ENCODE measurements at places on chromosomes 12 and 14. TPM values are rescaled to one million over a fixed set of nuclear protein-coding genes. Genes with fewer than 3 reads are reported as not detected.

- DNase-seq: no peak
Measured at GRCh38 chr12:128025589-128026245, 241.3 kb upstream of the TMEM132C start.

Gene AMN
- total RNA-seq: 0.13 TPM

- DNase-seq: no peak
Measured at GRCh38 chr14:86640288-86640687, 1110.3 kb downstream of the FLRT2 start.

DNA sequence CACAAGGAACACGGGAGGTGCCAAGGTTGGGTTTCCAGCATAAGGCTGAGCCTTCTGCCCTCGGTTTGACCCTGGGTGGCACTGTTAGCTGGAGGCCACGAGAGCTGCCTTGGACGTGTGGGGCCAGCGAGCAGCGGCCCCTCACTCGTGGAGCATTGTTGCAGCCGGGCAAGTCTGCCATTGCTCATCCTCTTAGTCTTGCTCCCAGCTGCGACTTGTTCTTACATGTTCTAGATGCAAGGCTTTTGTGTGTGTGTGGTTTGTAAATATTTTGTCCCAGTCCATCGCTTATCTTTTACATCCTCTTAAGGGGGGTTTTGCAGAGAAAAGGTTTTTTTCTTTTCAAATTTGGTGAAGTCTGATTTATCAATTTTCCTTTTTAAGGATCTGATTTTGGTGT is 21.1 kb upstream of the C1S start:
- DNase-seq: no peak

DNA sequence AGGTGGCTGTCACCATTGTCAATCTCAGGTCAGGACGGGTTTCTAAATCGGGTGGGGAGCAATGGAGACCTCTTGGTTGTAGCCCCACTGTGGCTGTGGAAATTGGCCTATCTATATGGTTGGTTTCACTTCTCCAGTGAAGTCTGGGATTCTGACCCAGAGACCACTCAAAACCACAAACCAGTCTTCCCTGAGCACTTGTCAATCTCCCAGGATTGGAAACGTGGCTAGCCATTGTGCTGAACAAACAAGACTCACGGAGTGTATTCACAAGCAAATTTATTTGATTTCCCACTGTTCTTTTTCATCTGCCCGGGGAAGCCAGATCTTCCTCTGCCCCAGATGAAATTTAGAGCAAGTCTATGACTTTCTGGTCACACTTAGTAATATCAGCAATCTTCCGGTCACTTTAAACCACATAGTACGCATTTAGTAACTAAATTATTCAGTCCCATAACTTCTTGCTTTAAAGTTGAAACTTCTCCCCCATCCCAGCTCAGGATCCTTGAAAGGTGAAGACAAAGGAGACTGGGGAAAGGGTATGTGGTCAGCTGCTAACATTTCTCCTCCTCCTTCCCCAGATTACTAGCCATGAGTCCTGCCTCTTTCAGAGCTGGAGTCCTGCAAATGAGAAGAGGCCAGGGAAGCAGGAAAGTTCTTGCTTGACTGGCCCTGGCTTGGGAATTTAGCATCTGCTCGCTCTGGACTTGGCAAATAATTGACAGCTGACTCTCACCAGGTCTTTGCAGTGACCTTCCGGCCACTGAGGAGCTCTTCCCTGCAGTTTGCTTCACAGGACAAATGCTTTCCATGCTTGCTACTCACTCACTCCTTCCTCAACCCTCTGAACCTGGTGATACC is 123.2 kb upstream of the MAX start:
- DNase-seq: no peak

- no peak for DNase-seq
Measured at GRCh38 chr12:39442831-39443080, 164 bp downstream of the KIF21A start.

DNA sequence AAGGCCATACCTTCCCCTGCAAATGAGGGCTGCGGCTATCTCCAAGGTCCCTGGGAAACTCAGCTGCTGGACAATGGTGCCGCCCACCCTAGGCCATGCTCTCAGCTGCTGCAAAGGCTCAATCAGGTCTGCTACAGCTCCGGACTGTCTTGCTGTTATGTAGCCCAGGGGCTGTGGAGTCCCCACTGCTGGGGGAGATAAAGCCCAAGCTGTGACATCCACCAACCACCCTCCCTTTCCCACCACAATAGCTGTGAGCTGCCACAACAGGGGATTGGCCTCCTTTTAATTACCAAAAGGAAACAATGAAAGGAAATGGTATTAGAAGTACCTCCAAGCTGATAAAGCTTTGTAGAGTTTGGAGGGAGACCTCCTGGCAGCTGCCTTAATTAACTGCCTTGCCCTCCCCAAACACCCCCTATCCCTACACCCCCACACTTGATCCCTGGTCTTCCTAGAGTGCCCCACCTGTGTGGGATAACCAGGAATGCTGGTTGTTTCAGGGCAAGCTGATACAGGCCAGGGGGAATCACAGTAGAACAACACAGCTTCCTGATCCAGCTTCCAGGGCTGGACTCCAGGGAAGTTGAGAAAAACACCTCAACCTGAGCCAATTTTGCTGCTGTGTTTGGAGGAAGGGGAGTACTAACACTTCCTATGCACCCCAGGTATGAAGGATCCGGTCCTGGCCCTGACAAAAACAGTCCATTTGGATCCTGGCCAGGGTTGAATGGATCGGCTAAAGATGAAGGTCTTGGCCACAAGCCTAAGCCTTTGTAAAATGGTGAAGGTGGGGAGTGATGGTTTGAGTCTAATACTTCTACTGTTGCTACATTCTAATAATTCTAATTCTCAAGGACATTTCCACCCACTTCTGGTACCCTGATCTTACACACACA is at the start of gene VWF:
Gene VWF (minus strand): TSS at position 260 of the 899 bp plus-strand sequence. CDS start 1,474 bp downstream, outside the sequence.
- peak; percentile 87 for DNase-seq

Gene TDP1
- total RNA-seq: 14.9 TPM

Gene DIP2B
- total RNA-seq: 32.7 TPM

DNA sequence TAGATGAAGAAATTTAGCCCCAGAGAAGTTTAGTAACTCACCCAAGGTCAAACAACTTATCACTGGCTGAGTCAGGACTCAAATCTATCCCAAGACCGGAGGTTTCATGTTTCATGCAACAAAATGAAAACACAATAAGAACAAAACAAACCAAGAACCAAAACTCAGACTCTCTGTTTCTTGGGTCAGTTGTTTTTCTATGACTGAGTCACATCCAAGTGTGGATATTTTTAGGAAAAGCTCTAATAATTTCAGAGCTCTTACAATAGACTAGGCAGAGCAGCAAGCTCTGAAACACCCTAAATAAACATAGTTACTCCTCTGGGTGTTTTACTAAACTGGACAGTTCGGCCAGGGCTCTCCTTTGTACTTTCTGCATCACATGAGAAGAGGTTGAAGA is 87.6 kb upstream of the PRB2 start:
- DNase-seq: peak; percentile 84

Gene KRT74
- total RNA-seq: not detected

Gene RD3L
- not detected for total RNA-seq

Gene NXPH4
- total RNA-seq: not detected
